Uterus (tissue), 4 donors: ENCODE measurements at places on chromosomes 11 and 22. TPM values are rescaled to one million over a fixed set of nuclear protein-coding genes. Genes with fewer than 3 reads are reported as not detected.

GRCh38 chr11:70398834-70399680 is 728 bp downstream of the CTTN start:
- H3K4me3 ChIP-seq = peak overlapping the region; percentile 63
- no peaks in the 10 kb centered on the region for H3K27me3 ChIP-seq
- peak; percentile 33 for DNase-seq
- no peaks in the 10 kb centered on the region for H3K36me3 ChIP-seq
- peak overlapping the region; percentile 96 for H3K27ac ChIP-seq
- H3K4me1 ChIP-seq = peaks cover 12% of the 10 kb centered on the region

- no peaks in the 10 kb centered on the region for H3K27me3 ChIP-seq
- DNase-seq = no peak
- no peaks in the 10 kb centered on the region for H3K36me3 ChIP-seq
- no peak overlapping the region for H3K4me3 ChIP-seq
Observed at GRCh38 chr11:111069066-111069465, 176.5 kb upstream of the POU2AF2 start.

Gene SIPA1
- 24.5 TPM for total RNA-seq

Gene TMPRSS5
- 0.29 TPM for total RNA-seq

DNA sequence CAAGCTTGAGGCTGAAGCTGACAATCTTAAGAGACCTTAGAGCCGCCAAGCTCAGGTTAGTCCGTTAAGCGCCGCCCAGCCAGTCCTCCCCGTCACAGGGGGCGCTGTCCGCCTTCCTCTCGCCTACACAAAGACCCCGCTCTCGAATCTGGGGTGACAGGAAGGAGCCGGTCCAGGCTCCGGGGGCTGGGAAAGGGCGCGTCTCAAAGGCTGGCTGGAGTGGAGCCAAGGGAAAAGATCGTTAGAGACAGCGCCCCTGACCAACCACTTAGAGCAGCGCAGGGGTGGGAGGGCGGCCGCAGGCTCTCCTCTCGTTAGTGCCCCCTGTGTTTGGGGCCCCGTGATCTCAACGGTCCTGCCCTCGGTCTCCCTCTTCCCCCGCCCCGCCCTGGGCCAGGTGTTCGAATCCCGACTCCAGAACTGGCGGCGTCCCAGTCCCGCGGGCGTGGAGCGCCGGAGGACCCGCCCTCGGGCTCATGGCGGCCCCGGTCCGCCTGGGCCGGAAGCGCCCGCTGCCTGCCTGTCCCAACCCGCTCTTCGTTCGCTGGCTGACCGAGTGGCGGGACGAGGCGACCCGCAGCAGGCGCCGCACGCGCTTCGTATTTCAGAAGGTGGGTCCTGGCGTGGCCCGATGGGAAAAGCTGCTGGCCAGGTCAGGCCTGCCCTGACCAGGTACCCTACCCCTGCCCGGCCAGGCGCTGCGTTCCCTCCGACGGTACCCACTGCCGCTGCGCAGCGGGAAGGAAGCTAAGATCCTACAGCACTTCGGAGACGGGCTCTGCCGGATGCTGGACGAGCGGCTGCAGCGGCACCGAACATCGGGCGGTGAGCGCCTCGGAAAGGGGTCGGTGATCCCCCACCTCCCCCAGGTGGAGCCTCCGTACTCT is at the start of gene MUS81:
Gene MUS81, plus strand, starts transcription at position 156 of the 887 bp plus-strand sequence. Its CDS starts 321 bp downstream, at position 477.
- H3K4me1 ChIP-seq = peaks cover 7% of the 10 kb centered on the region
- DNase-seq = peak; percentile 99
- H3K27ac ChIP-seq = peak within 1 kb of the TSS; percentile 99
- H3K4me3 ChIP-seq = peak within 1 kb of the TSS; percentile 92
- H3K27me3 ChIP-seq = no peaks in the 10 kb centered on the region
- H3K36me3 ChIP-seq = no peaks in the 10 kb centered on the region

Gene OR5I1
- not detected for total RNA-seq

GRCh38 chr22:26196657-26197056 is 27.4 kb downstream of the SEZ6L start:
- H3K4me3 ChIP-seq = no peak overlapping the region
- no peak overlapping the region for H3K27ac ChIP-seq
- no peaks in the 10 kb centered on the region for H3K4me1 ChIP-seq
- H3K27me3 ChIP-seq = no peaks in the 10 kb centered on the region
- DNase-seq = no peak
- no peaks in the 10 kb centered on the region for H3K36me3 ChIP-seq

DNA sequence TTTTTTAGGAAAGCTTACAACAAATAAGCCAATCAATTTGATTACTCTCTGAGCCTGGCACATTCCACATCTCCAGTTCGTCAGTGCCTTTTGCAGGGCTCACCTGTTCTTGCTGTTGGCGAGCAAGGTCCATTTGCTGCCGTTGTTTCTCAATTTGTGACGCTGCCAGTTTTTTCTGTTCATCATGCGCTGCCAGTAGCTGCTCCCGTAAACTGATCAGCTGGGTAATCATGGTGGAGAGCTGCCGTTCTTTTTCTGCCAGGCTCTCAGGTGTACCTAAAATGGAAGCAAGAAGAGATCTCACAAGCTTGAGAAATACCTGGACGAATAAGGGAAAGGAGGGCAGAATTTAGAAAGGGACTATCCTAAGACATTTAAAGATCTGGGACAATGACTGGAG is 169.7 kb downstream of the SOX6 start:
- no peaks in the 10 kb centered on the region for H3K27me3 ChIP-seq
- H3K4me1 ChIP-seq = no peaks in the 10 kb centered on the region
- no peak for DNase-seq
- no peak overlapping the region for H3K27ac ChIP-seq
- H3K4me3 ChIP-seq = no peak overlapping the region
- H3K36me3 ChIP-seq = no peaks in the 10 kb centered on the region

GRCh38 chr11:8252388-8252787 is 11.3 kb downstream of the LMO1 start:
- no peaks in the 10 kb centered on the region for H3K4me1 ChIP-seq
- H3K27me3 ChIP-seq = no peaks in the 10 kb centered on the region
- H3K27ac ChIP-seq = no peak overlapping the region
- no peaks in the 10 kb centered on the region for H3K36me3 ChIP-seq

Gene DNAJB7
- total RNA-seq = not detected

DNA sequence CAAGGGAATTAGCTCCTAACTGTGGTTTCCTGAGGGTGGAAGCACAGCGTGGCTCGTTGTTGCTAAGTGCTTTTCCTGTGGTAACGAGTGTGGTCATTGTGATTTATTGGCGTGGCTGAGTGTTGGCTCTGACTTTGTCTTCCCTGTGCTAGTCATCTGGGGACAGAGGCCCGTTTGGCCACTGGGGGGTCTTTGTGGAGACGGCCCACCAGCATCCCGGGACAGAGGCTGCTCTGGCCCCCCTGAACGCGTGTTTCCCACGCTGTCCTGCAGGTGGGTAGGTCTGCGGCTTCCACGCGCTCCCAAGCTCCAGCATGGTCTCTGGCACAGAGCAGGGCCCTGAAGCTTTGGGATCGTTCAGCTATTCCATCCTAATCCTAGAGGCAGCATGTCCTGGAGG is 1040.0 kb downstream of the TBC1D22A start:
- no peak overlapping the region for H3K4me3 ChIP-seq
- no peak overlapping the region for H3K27ac ChIP-seq
- no peak for DNase-seq
- no peaks in the 10 kb centered on the region for H3K36me3 ChIP-seq
- H3K4me1 ChIP-seq = no peaks in the 10 kb centered on the region
- no peaks in the 10 kb centered on the region for H3K27me3 ChIP-seq

DNA sequence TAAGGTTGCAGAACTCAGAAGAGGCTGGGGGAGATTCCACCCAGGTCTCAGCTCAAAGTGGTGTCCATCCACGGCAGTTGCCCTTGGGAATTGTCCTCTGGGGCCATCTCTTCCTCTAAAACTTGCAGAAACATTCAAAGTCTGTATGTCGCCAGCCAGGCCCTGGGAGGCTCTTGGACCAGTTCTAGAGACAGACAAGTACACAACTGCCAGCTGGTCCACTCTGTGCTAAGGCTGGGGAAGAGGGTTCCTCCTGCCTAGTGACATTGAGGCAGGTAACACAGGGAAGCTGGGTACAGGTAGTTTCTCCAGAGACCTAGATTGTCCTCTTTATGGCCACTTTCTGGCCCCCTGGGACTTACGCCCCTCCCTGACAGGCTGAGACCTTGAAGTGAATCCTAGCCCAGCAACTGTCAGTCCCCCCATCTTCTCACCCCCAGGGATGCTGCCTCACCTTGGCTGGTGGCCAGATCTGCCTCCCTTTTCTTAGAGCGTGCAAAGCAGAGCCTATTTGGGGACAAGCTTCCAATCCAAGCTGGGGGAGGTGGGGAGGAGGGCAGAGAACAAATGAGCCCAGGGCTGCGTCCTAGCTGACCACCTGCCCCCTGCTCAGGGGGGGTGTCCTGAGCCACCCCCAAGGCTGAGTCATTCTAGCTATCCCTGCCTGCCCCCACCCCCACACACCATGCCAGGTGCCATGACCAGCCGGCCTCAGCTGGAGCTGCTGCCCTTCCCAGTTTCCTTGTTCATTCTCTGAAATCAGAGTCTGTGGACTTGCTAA is 8.4 kb downstream of the FAM83F start:
- no peak overlapping the region for H3K4me3 ChIP-seq
- no peak overlapping the region for H3K27ac ChIP-seq
- no peak for DNase-seq
- H3K27me3 ChIP-seq = no peaks in the 10 kb centered on the region
